ENCODE measurements at places on chromosomes 13 and 19.
A peak's percentile ranks its signal among the peaks of the same experiment; 100 is the strongest.

- peak; percentile 55 for DNase-seq
Measured at GRCh38 chr13:21557995-21558394, 46.0 kb downstream of the MICU2 start.

- no peak for DNase-seq
Measured at GRCh38 chr13:72295153-72295552, 428.1 kb upstream of the DACH1 start.

- peak; percentile 40 for DNase-seq
Measured at GRCh38 chr19:15934332-15935078, at the start of gene CYP4F11. Gene CYP4F11, minus strand, starts transcription at chr19:15934529. Its CDS starts 121 bp downstream, at chr19:15934408.

- DNase-seq, result peak; percentile 17
Measured at GRCh38 chr19:47020132-47020805, 632 bp downstream of the NPAS1 start.

DNA sequence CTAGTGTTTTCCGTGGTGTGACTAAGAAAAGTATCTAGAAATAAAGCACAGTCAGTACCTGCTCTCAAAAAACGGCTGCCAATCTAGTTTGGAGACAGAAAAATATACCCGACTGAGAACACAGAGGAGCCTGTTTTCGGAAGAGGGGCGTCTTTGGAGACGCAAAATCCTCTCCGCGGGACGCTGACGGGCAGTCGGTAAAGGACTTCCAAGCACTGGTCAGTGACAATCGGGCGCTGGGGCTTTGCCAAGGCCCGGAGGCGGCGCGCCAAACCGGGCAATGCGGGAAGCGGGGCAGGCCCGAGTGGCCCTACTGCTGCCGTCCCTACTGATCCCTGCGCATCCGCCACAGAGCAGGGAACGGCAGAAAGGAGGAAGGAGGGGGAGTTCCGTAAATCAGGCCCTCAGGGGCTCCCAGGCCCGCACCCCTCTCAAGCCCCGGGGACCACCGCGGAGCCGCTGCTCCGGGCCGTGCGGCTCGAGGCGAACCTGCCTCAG, 588 bp upstream of the DPY19L3 start:
- DNase-seq, result no peak

DNA sequence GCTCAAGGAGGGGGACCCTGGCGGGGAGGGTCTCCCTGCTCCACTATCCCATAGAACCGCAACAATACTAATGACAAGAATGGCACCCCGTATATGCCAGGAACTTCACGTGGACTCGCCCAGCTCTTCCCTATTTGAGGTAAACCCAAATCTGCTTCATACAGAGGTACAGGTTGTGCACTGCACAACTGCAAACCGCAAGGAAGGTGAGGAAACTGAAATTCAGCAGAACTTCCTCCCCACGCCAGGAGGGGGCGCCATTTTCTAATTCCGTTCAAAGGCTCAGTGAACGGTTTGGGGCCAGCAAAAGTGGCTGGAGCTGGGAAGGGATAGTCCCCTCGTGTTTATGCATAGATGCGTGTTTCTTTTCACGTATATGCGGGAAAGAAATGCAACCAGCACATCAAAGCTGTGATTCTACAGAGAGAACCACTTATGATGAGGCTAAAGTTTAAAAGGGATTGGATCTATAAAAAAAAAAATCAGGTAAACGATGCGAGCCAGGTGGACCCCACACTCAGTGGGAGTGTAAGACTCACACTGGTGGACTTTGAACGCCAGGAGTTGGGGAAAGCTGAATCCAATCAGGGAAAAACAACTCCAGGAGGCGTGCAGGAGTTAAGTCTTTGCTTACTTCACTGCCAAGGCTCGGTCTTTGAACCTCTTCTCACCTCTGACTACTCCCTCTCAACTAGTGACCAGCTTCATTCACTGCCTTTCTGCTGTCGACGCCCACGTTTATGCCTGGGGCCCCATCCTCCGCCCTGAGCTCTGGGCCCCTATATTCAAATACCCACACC, 20.3 kb downstream of the C19orf81 start:
- peak; percentile 35 for DNase-seq

GRCh38 chr13:54241719-54242118, 1213.1 kb downstream of the OLFM4 start:
- no peak for DNase-seq

GRCh38 chr19:56351208-56351607, 36.6 kb upstream of the ZSCAN5A start:
- DNase-seq, result no peak

DNA sequence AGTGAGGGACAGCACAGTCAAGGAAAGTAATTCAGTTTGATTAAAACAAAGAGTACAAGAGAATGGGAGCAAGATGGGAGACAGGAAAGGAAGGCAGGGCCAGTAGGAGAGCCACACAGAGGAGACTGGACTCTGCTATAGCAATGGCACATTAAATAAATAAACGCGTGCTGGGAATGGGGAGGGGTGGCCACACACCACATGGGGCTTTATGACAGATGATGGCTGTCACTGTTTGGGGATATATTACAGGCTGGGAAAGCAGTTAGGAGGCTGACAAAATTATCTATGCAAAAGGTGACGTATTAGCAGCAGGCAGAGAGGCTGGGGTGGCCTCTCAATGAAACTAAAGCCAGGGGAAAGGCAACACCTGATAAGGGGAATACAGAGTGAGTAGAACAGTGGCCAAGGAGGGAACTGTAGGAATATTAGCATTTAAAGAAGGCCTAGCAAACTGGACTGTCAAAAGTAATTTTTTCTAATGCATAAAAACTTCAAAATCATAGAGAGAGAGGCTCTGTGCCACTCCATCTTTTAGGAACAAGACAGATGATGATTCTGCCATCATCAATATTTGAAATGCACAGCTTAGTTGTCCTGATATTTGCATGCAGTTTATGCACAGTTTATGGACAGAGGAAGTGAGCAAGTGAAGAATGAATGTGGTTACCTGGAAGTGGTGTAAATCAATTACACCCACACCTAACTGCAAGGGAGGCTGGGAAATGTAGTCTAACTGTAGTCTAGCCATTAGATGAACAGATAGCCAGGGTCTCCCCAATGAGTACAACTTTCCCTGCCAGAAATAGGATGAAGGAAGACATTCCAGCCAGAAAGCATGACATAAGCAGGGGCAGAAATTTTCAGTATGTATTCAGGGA, 346.5 kb downstream of the FOXO1 start:
- no peak for DNase-seq

DNA sequence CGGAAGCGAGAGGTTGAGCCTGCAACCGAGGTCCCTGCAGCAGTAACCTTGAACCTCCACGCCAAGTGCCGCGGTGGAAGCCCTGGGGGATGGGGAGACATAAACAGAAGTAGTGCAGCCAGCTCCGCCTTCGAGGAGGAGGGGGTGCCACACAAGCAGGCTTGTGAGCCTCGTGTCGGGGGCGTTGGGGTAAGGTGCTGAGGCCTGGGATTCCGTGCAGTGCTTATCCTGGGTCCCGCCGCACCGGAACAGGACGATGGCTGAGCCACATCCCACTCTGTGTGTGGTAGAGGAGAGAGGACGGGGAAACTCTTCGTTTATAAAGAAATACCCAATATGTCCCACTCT, 51.0 kb downstream of the SOX1 start:
- DNase-seq, result no peak

DNA sequence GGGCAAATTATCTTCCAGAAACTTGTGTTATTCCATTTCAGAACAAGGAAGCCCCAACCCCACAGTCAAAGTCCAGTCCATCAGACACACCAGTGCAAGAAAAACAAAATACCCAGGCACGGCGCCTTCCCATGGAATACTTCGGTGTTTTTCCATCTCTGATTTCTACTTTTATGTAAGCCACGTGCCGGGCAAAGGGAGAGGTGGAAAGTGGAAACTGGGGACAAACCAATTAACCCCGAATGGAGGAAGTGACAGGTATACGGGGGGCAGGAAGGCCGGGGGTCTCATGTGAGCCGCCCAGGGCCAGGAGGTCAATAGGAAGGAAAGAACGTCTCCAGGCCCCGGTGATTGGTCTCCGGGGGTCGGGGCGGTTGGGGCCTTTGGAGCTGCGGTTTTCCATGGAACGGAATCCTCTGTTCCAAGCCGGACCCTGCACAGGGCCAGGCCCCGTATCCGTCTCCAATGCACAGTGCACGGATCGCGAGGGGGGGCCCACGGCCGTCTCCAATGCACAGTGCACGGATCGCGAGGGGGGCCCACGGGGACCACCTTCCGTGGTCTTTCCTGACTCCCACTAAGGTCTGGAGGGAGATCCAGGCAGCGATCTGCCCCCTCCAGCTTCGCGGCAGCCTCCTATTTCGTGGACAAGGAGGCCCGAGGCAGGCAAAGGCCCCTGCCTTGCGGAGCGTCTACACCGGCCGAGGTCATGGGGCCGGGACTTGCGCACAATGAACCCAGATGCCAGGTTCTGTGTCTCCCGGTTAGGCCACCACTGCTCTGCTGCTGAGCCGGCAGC, 79.7 kb downstream of the GADD45B start:
- DNase-seq, result no peak

DNA sequence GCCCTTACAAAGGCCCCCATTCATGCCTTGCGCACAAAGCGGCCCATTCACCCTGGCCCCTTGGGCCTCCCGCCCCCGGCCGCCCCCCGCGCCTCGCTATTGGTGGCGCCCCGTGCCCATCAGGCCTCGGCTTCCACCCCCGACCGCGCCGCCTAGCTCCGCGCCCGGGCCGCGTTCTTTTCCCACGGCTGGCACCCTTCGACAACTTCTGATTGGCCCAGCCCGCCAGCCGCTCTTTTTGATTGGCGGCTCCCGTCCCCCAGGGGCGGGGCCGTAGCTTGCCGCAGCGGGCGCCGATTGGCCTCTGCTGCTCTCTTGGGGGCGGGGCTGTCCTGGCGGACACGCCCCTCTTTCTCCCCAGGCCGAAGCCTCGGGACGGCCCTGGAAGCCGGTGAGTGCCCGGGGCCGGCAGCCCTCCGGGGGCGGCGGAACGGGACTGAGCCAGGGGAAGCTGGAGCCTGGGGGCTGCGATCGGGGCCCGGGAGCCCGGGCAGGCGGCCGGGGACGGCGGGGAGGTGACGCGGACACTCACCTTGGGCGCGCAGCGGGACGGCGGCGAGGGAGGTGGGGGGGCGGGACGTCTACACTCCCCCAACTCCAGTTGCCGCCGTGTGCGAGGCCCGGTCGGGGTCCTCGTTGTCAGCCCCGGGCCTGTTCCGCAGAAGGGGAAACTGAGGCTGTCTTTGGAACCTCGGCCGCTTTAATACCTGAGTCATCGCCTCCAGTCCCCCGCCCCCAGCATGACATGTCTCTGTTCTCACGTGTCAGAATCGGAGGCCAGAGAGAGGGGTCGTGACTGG, at the start of gene MYH14:
TSS of gene MYH14 (plus strand) at position 342 of the 800 bp plus-strand sequence. CDS start 6,744 bp downstream, outside the sequence.
- DNase-seq, result no peak

DNA sequence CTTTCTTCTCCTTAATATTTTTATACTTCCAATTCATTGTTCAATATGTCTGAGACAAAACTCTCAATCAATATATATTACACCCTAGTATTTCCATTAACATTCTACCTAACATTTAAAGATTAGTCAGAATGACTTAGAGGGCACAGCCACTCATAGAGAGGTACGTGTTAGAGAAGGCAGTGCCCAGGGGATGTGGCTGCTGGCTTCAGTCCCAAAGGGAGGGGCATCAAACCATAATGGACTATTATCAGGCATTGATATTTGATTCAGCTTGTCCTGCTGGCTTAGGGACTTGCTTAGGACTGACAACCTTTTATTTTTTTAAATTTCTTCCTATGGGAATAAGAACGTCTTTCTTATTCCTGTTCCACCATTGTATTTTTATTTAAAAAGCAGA, 1392.0 kb upstream of the ATXN8OS start:
- DNase-seq, result no peak

DNA sequence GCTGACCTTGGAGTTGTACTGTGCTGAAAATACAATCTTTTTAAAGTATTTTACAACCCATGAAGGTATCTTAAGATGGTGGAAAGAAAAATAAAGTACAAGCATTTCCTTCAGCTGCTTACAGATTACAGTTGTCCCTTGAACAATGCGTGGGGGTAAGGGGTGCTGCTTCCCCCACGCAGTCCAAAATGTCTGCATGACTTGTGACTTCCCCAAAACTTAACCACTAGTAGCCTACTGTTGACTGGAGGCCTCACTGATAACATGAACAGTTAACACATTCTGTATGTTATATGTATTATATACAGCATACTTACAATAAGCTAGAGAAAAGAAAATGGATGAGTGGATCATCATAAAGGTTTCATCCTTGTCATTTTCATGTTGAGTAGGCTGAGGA, 45.3 kb upstream of the ZNF599 start:
- peak; percentile 82 for DNase-seq

- no peak for DNase-seq
Measured at GRCh38 chr13:30307971-30308290, 580 bp upstream of the KATNAL1 start.

- no peak for DNase-seq
Measured at GRCh38 chr13:27679896-27680295, 58.2 kb downstream of the POLR1D start.

- DNase-seq, result peak; percentile 73
Measured at GRCh38 chr19:18879579-18880373, 16.2 kb downstream of the CERS1 start.

DNA sequence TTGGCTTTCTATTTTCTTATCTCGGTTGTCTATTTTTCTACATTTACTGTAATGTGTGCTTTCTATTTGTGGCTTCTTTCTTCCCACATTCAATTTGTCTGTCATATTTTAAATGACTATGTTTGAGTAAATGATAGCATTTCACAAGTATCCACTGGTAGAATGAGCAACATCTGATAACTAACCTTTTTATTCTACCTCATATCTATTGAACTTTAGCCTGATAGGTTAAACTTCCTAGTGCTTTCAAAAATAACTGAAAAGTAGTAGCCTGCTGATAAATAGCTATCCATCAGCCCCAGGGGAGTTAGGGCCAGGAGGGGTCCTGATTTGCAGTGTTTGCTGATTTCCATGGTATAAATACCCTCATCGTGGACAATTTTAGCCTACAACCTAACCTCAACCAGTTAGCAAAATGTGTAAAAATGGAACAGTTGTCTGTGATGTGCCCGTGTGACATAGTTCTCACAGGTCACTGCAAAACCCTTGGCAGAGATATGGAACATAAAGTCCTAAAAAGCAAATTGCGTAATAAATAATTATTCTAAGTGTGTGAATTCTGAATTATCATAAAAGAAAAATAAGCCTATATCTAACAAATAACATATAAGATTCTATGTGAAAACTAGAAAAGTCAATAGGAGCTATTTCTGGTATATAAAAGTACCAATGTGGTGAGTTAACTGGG, 32.1 kb downstream of the KCTD12 start:
- DNase-seq, result no peak

GRCh38 chr19:46812977-46813838, 24.8 kb upstream of the SLC1A5 start:
- DNase-seq, result no peak

- peak; percentile 24 for DNase-seq
Measured at GRCh38 chr13:105518086-105518485, 1017.4 kb downstream of the EFNB2 start.

DNA sequence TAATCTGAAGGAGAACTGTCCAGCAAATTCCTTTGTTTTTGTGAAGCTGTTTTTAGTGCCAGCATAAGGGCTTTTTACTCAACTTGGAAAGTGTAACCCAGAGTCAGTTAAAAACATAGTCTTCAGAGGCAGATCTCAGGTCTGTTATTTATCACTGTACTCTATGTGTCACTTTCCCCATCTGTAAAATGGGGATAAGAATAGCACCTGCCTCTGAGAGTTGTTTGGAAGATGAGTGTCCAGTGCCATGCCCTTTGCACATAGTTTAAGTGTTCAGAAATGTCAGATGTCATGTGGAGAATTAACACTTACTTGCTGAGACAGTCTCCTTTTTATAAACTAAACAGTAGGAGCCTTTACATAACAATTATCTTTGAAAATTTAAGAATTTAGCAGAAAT, 27.9 kb downstream of the USPL1 start:
- DNase-seq, result no peak
